ENCODE measurements at places on chromosomes 3 and 15.

DNA sequence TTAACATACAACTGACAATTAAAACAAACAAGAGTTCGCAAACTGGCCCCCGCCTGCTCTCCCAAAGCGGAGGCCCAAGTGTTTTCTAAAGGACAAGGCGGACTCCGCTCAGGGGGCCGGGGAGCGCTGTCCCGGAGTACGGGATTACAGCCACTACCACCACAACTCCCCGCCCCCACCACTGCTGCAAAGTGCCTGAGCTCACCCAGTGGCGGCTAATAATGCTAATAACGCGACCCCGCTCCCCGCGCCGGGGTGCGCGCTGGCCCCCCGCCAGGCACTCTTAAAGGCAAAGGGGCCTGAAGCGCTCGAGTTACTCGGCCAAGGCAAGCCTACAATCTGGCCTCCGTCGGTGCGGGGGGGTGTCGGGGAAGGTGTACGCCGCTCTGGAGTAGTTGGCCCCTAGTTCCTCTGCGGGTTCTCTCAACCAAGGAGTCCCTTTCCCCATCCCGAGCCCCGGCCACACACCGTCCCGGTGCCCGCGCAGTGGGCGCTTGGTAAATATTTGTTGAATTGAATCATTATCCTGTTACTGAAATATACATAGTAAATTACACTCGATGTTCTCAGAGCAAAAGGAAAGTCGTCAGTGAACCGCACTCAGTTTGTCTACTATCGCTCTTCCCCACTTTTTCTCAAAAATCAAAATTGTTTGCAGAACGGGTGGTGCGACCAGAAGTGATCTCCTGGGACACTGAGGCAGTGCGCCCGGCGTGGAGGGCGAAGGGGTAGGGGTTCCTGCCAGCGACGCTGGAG is 827 bp downstream of the WNT5A start:
- DNase-seq, result no peak

DNA sequence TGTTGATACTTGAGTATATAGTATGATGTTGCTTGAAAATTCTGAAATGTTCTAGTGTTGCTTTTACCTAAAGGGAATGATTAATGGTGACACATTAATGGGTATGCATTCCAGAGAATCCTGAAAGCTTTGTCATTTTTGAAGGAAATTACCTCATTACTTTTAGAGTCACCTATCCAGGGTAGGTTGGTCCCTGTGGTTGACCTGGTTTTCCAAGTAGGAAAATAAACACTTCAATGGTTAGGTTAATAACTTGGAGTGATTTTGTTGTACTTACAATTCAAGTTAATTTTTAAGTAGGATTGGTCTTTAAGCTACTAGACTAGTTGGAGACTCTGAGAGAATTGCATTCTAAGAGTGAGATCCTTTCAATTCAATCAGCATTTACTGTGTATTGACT is 31.0 kb downstream of the MITF start:
- no peak for DNase-seq

DNA sequence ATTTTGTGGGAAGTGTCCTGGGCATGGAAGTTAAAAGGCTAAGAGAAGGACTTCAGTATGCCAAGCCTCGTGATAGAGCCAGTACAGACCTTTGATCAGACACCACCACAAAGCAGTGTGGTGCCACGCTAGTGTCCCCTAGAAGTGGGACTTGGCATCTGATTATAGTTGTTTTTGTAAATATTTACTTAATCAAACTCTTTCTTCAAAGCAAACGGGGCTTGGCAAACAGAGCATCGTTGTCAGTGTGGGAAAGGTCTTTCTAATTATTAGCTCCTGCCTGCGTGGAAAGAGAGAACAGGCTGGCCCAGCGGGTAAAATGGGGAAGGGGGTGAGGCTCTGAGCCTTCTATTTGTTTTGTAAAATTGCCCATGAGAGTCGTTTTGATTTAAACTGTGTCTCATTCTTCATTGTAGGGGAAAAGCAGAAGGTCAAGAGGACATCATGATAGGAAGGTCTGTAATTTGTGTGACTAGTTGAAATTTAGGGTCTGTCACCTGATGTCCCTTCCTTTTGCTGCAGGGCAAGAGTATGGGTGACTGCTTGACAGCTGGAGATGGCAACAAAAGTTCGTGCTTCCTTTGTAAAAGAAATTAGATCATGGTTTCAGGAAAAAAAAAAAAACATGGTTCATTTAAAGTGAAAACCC is 105.0 kb downstream of the IQCH start:
- no peak for DNase-seq

- no peak for DNase-seq
Measured at GRCh38 chr15:25572191-25572590, 133.4 kb upstream of the UBE3A start.

- DNase-seq, result no peak
Measured at GRCh38 chr15:64842096-64842939, 603 bp downstream of the PLEKHO2 start.

- DNase-seq, result no peak
Measured at GRCh38 chr15:74642734-74643664, 27.4 kb downstream of the CLK3 start.

GRCh38 chr3:178392511-178392926 is 143.7 kb upstream of the KCNMB2 start:
- no peak for DNase-seq

GRCh38 chr3:170634663-170635384 is 48.9 kb upstream of the SLC7A14 start:
- no peak for DNase-seq

DNA sequence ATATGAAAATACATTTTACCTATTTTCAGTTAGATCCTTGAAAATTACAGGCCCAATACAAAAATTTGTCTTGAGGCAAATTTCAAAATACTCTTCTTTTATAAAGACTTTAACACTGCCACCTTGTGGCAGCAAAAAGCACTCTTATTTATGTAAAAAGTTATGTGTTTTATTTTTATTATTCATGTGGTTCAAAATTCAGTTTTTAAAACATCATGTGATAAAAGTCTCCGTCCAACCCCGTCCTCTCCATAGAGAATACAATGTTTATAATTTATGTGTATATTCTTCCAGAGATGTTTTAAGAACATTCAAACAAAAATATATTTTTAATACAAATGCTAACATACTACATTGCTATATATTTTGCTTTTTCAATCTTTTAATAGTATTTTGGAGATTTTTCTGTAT is 36.9 kb upstream of the TRIM59 start:
- no peak for DNase-seq

GRCh38 chr15:41996376-41996775 is 24.0 kb upstream of the EHD4 start:
- DNase-seq, result no peak

Measured in SIG-M5 (cell line).